Non-pigmented ciliary epithelial cell (primary cell): ENCODE measurements at places on chromosomes 7 and 10.

GRCh38 chr7:108403597-108404217 lies 52.5 kb downstream of the NRCAM start:
- no peak for DNase-seq

DNA sequence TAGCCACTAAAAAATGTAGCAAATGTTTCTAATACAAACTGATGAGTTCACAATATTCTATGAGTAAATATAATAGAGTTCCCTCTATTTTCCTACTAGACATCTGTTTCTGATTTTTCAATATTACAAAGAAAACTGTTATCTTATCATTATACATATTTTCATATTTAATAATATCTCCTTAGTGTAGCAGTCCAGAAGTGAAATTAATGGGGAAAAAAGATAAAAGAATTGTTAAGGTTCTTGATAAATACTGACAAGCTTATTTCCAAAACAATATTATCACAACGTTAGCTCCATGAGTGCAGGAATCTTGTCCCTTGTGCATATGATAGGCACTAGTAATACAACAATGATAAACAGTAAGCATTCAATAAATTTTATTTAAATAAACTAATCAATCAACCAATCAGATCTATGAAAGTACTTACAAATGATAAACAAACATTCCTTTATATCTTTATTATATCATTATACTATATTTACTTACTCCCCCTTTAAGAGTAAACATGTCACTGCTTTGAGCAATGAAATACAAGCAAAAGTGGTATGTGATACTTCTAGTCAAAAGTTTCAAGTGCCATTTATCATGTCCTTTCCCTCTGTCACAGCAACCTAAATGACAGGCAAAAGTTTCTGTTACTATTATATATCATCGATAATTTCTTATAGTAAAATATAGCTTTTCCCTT lies 103.1 kb downstream of the IMMP2L start:
- no peak for DNase-seq

GRCh38 chr7:70553364-70553763 lies 578.6 kb upstream of the GALNT17 start:
- DNase-seq: no peak

- DNase-seq: no peak
Measured at GRCh38 chr7:10257438-10257837, 716.2 kb upstream of the PHF14 start.
